ENCODE measurements at places on chromosomes 7 and 10. TPM values are rescaled to one million over a fixed set of nuclear protein-coding genes. Genes with fewer than 3 reads are reported as not detected.

GRCh38 chr7:155629171-155629570, 15.3 kb upstream of the RBM33 start:
- no peaks in the 10 kb centered on the region for H3K4me1 ChIP-seq
- no peak for DNase-seq
- H3K27me3 ChIP-seq, result no peaks in the 10 kb centered on the region
- no peak overlapping the region for H3K4me3 ChIP-seq
- H3K36me3 ChIP-seq, result no peaks in the 10 kb centered on the region

DNA sequence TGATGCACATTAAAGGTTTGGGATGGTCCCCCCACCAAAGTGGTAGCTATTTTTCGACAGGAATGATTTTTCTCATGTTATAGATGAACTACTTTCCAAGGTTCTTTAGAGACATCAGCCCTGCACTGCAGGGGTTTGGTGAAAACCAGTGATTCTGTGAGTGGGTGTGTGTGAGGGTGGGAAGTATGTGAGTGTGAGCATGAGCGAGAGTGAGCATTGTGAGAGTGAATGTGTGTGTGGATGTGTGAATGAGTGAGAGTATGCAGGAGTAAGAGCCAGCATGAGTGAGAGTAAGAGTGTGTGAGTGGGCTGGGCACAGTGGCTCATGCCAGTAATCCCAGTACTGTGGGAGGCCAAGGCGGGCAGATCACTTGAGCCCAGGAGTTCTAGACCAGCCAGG, 75.0 kb downstream of the GOLGA7B start:
- H3K27ac ChIP-seq, result no peak overlapping the region
- H3K36me3 ChIP-seq, result no peaks in the 10 kb centered on the region
- DNase-seq, result no peak
- no peaks in the 10 kb centered on the region for H3K4me1 ChIP-seq
- H3K4me3 ChIP-seq, result no peak overlapping the region
- no peaks in the 10 kb centered on the region for H3K27me3 ChIP-seq

Gene PVRIG
- total RNA-seq, result 27.8 TPM

Gene GPR85
- total RNA-seq, result not detected

DNA sequence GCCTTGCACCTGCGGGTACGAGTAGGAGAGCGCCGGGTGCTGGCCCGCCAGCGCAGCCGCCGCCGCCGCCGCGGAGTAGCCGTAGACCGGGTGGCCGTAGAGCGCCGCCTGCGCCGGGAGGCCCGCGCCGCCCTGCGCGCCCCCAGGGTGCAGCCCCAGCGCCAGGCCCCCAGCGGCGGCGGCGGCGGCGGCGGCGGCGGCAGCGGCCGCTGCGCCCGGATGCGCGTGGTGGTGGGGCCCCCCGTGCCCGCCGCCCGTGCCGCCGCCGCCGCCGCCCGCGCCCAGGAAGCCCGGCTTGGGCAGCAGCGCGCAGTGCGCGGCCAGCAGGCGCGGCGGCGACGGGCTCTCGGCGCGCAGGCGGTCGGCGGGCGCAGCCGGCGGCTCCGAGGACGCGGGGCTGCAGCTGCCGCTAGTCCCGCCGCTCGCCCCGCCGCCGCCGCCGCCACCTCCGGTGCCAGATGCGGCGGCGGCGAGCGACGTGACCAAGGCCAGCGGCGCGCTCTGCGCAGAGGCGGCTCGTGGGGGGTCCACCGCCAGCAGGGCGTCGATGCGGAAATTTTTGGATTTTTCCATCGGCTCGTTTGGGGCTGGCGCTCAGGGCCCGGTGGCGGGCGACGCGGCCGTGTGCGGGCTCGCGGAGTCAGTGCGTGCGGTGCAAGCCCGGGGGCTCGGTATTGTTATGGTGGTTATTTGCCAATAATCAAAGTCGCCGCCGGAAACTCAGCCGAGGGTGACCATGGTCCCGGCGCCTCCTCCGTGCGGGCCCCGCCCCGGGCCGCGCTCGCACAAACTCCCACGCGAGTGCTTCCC, 480 bp downstream of the MNX1 start:
- peaks cover 3% of the 10 kb centered on the region for H3K4me1 ChIP-seq
- peaks cover 20% of the 10 kb centered on the region for H3K27me3 ChIP-seq
- H3K27ac ChIP-seq, result no peak overlapping the region
- H3K4me3 ChIP-seq, result peak overlapping the region; percentile 61

DNA sequence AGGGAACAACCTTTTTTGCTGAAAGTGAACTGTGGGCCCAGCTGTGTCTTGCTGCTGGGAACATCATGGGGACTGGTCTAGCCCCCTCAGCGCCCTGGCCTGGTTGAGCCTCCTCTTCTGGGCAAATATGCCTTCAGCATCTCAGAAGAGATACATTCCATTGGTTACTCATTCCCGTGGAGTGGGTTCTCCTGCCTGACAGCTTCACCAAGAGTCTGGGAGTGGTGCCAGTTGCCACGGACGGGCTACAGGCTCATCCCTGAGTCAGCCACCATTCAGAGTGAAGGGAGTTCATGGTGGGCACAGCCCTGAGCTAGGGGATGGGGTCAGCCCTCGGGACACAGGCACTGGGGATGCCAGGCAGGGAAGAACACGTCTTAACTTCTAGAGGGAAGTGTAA, 81.9 kb downstream of the RAMP3 start:
- no peak overlapping the region for H3K4me3 ChIP-seq
- no peaks in the 10 kb centered on the region for H3K27me3 ChIP-seq
- no peaks in the 10 kb centered on the region for H3K36me3 ChIP-seq
- H3K27ac ChIP-seq, result peak overlapping the region; percentile 19

GRCh38 chr7:30913821-30914515, 2.3 kb downstream of the AQP1 start:
- H3K27me3 ChIP-seq, result no peaks in the 10 kb centered on the region
- peak overlapping the region; percentile 62 for H3K4me3 ChIP-seq
- no peaks in the 10 kb centered on the region for H3K36me3 ChIP-seq

Gene NRG3
- total RNA-seq, result 1.6 TPM

- H3K27ac ChIP-seq, result no peak overlapping the region
- H3K36me3 ChIP-seq, result no peaks in the 10 kb centered on the region
- no peak overlapping the region for H3K4me3 ChIP-seq
- DNase-seq, result no peak
Measured at GRCh38 chr7:111290982-111291381, 200.1 kb downstream of the LRRN3 start.

Gene AKR1D1
- total RNA-seq, result not detected

DNA sequence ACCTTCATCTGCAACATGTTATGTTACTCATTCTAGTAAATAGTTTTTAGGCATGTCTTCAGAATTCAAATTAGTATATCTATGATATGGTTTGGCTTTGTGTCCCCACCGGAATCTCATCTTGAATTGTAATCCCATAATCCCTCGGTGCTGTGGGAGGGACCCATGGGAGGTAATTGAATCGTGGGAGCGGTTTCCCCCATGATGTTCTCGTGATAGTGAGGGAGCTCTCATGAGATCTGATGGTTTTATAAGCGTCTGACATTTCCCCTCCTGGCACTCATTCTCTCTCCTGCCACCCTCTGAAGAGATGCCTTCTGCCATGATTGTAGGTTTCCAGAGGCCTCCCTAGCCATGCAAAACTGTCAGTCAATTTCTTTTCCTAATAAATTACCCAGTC, 20.4 kb upstream of the GPR37 start:
- H3K27me3 ChIP-seq, result no peaks in the 10 kb centered on the region
- no peak overlapping the region for H3K4me3 ChIP-seq
- no peaks in the 10 kb centered on the region for H3K36me3 ChIP-seq
- DNase-seq, result no peak
- H3K27ac ChIP-seq, result no peak overlapping the region
- no peaks in the 10 kb centered on the region for H3K4me1 ChIP-seq

Gene LRRTM3
- not detected for total RNA-seq

- H3K27me3 ChIP-seq, result no peaks in the 10 kb centered on the region
- no peak overlapping the region for H3K4me3 ChIP-seq
Measured at GRCh38 chr10:110657973-110658691, 14.0 kb downstream of the RBM20 start.

- H3K4me3 ChIP-seq, result no peak overlapping the region
- H3K27ac ChIP-seq, result no peak overlapping the region
- H3K36me3 ChIP-seq, result no peaks in the 10 kb centered on the region
- no peaks in the 10 kb centered on the region for H3K4me1 ChIP-seq
- no peaks in the 10 kb centered on the region for H3K27me3 ChIP-seq
Measured at GRCh38 chr7:136878878-136879277, 10.4 kb downstream of the CHRM2 start.

Gene PANK1
- total RNA-seq, result 1.5 TPM

DNA sequence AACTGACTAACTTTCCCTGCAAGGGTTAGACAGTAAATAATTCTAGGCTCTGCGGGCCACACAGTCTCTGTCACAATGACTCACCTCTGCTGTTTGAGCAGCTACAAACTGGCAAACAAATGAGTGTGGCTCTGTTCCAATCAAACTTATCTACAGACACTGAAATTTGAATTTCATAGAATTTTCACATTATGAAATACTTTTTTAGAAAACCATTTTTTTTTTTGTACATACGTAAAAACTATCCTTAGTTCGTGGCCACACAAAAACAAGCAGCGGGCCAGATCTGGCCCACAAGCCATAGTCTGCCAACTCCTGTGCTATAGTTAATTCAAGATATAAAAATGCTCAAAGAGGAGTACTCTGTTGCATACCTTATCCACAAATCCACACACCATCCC, 32.6 kb downstream of the PIP4K2A start:
- no peaks in the 10 kb centered on the region for H3K4me1 ChIP-seq
- no peak for DNase-seq
- no peak overlapping the region for H3K27ac ChIP-seq
- no peak overlapping the region for H3K4me3 ChIP-seq
- H3K36me3 ChIP-seq, result no peaks in the 10 kb centered on the region
- no peaks in the 10 kb centered on the region for H3K27me3 ChIP-seq

Gene SFTPD
- not detected for total RNA-seq

Gene TFR2
- total RNA-seq, result not detected

Gene ELOVL3
- total RNA-seq, result not detected

All from ascending aorta (tissue), 2 donors.